Left ventricle myocardium superior (tissue), 1 donor: ENCODE measurements at places on chromosomes 3 and 15.

GRCh38 chr15:37793851-37794250 lies 140.6 kb upstream of the TMCO5A start:
- DNase-seq = no peak

GRCh38 chr15:59420108-59420507 lies 17.9 kb upstream of the FAM81A start:
- DNase-seq = no peak

DNA sequence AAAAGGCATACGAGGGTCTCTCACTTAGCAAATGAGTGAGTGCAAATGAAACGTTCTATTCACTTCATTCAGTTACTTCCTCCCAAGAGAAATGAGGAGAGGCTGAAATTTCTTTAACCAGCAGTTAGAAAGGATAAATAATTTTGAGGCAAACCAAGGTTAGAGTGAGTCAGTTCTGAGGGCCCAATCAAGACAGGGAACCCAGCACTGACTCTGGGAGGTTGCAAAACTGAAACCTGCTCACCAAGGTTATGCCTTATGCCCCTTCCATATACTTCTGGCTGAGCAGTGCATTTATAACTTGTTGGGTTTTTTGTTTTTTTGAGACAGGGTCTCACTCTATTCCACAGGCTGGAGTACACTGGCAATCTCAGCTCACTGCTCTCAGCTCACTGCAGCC lies 4.5 kb upstream of the RPSA start:
- no peak for DNase-seq

DNA sequence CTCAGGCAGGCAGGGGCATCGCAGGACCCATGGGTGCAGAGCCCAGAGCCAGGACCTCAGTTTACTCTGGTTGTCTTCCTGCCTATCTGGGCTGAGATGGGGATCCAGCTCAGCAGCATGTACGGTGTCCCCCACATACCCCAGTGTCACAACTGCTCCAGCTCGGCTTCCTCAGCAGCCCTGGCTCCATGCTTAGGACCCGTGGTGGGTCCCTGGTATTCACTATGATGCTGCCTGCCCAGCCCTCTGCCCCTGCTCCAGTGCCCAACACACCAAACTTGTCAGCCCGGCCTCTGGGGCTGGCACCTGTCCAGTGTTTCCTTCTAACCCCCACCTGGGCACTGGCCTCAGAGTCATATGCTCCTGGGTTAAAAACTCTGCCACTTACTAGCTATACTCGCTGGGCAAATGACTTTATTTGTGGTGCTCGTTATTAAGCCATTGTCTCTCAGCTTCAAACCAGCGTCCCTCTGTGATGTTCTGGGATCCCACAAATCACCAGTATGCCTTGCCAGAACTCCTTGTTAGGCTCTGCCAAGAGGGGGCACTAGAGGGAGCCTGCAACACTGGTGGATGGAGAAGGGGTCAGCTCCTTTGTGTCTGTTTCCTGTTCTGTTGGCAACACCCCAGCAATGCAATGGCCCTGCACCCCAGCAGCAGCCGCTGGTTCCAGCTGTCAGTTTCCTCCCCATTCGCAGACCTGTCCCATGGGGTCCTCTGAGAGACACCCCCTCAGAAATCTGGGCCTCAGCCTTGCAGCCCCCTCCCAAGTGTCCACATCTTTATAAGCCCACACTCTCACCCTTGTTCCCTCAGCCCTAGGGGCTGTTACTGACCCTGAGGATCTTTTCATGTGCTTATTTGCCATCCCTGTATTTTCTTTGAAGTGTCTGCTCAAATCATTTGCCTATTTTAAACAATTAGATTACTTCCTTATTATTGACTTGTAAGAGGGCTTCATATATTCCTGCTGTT lies 24.1 kb upstream of the MRPS22 start:
- no peak for DNase-seq

DNA sequence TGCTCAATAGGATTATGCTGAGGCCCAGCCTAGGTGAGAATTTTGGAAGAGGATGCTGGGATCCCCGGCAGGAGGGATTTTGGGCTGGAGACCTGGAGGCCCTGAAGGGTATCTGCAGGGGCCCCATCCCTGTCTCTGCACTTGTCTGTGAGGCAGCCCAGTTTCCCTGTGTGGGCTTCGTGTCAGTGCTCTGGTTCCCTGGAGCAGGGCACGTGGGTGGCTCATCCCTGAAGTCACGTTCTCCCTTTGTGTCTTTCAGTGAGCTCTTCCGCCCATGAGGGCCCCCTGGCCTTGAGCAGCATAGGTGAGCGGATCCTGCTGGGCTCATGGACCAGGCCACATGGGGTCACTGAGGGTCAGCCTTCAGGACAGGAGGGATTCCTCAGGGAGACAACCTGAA lies 217.9 kb downstream of the SNRPN start:
- DNase-seq = no peak

GRCh38 chr15:95459273-95459672 lies 871.2 kb upstream of the NR2F2 start:
- no peak for DNase-seq

DNA sequence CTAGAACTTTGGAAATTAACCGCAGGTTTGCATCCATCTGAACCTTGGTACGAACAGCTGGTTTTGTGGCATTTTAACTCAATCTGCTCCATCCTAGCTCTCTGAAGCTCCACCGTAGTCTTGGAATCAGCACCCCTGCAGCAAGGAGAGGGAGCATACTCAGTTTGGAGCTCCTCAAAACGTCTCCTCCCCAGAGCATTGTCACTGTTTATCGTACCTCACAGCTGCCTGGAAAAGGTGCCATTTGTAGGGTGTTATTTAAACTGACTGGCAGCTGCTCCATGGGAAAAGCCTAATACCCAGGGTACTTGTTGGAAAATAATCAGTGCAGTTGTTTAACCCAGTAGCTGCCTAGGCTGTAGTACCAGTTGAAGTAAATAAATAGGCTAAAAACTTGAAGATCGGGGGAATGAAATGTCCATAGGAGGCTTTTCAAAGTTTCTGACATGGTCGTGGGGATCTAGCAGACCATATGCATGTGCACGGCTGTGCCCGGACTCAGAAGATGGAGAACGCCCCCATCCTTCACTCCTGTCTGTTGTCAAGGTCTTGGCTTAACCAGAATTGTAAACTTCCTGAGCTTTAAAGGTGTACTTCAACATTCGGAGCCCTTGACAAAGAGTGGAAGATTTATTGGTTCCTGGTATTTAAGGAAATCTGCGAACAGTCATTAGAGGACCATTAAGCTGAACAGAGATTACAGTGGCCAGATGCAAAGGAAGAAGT lies 43.9 kb downstream of the GHSR start:
- no peak for DNase-seq

- no peak for DNase-seq
Observed at GRCh38 chr3:17420668-17421067, 321.8 kb downstream of the TBC1D5 start.

- no peak for DNase-seq
Observed at GRCh38 chr3:100602506-100603444, 6.6 kb upstream of the ADGRG7 start.

DNA sequence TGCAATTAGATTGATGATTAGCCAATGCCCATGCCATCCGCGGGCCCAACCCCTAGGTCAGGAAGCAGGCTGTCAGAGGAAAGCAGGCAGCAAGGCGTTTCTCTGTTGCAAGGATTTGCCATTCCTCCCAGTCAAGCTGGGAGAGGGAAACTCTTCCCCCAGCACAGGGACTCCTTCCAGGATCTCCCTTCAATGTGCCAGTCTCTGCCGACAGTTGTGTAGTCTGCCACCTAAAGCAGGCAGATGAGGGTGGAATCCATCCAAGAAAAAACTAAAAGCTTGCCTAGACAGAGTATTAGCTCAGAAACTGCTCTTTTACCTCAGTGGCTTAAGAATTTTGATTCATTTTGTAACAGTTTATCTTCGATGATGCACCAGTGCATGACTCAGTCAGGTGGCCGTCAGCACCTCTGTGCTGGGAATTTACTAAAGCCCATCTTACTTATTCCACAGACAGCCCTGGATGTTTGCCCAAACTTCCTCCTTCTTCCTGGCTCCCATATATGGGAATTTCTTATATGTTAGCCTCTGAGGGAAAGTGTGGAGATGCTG lies 501.5 kb upstream of the THBS1 start:
- DNase-seq = no peak

DNA sequence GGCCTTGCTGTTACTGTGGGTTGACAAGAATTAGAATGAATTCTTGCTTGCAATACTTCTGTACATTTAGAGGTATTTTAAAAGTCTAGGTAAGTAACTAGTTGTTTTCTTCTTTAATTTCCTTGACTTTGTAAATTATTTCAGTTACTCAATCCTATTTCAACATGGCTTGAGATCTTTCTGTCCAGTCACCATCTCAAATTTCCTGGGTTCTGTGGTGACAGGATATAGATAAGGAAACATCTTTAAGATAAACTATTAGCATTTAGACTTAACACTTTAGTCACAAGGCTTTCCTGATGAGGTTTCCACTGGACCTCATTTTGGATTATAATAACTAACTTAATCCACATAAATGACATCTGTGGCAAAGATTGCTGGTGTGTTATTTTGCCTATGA lies 195.9 kb upstream of the DPH6 start:
- no peak for DNase-seq

GRCh38 chr3:188233320-188233719 lies 79.4 kb downstream of the LPP start:
- no peak for DNase-seq

DNA sequence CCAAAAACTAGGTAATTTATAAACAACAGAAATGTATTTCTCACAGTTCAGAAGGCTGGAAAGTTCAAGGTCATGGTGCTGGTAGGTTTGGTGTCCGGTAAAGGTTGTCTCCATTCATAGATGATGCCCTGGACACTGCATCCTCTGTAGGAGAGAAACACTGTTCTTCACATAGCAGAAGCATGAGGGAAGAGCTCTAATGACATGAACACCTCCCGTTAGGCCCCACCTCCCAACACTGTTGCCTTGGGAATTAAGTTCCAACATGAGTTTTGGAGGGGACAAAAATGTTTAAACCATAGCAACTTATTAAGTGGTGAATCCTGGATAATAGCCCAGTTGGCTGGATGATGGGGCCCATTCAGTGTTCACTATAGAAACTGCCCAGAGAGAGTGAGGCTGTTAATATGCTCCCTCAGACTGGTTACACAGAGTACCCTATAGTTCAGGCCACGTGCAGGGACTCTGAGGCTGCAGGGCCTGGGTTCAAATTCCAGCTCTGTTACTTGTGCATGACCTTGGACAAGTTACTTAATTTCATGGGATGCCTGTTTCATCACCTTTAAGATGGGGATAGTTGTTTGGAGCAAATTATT lies 37.0 kb downstream of the CCNL1 start:
- no peak for DNase-seq

- DNase-seq = no peak
Observed at GRCh38 chr3:195838714-195839113, 27.0 kb upstream of the MUC4 start.

GRCh38 chr15:81942157-81942556 lies 103.7 kb downstream of the MEX3B start:
- DNase-seq = no peak

- no peak for DNase-seq
Observed at GRCh38 chr15:70060214-70060992, 37.3 kb downstream of the TLE3 start.

- no peak for DNase-seq
Observed at GRCh38 chr15:35330916-35331315, 215.0 kb downstream of the DPH6 start.

GRCh38 chr15:65346856-65347598 lies 30.8 kb downstream of the IGDCC3 start:
- no peak for DNase-seq

DNA sequence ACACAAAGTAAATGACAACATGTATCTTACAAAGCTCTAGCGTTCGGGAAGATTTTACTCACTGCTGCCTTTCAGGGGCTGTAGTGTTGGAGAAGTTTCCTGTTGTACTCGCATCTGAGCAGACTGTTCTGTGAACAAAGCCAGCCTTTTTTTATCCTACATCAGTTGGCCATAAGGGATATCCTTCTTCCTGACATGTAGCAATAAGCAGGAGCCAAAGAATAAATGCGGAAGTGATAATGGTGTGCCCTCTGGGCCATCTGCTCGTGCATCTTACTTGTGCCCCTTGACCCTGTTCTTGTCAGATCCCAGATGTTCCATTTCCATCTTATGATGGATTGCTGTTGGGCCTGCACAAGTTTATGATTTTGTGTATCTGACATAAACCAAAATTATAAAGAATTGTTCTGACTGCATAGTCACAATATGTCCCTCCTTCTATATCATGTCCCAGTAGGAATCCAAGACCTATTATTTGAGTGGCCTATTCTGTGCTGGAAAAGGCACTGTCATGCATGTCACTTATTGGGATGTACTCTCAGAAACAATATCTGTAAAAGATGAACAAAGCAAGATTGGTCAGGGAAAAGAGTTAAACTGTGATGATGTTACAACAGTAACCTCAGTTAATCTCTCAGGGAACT lies 631.3 kb downstream of the NSUN3 start:
- no peak for DNase-seq

DNA sequence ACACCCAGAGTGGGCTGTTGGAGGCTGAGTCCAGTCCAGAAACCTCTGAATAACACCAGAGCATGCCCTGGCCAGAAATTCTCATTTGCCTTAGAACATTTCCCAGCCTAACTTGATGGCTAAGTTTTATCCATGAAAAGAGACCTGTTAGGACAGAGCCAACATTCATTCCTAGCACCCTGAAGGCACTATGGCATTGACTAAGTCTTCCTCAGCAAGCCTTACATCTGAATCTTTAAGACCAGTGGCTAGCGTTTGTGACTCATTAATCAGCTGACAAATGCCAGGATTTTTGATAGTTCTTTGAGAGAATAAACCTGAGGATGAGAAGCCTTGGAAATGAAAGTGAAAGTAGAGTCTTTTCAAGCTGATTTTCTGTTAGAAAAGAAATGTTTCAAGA lies 1087.1 kb upstream of the ALCAM start:
- no peak for DNase-seq

DNA sequence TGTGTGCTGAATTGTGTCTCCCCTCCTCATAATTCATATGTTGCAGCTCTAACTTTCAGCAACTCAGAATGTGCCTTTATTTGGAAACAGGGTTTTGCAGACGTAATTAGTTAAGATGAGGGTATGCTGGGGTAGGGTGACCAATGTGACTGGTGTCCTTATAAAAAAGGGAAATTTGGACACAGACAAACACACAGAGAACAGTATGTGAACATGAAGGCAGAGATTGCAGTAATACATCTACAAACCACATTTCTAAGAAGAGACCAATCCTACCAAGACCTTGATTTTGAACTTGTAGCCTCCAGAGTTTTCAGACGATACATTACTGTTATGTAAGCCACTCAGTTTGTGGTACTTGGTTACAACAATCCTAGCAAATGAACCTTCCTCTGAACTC lies 817.8 kb downstream of the TUSC7 start:
- DNase-seq = no peak
